RPMI8226 (cell line): ENCODE measurements at places on chromosomes 3 and 15.

DNA sequence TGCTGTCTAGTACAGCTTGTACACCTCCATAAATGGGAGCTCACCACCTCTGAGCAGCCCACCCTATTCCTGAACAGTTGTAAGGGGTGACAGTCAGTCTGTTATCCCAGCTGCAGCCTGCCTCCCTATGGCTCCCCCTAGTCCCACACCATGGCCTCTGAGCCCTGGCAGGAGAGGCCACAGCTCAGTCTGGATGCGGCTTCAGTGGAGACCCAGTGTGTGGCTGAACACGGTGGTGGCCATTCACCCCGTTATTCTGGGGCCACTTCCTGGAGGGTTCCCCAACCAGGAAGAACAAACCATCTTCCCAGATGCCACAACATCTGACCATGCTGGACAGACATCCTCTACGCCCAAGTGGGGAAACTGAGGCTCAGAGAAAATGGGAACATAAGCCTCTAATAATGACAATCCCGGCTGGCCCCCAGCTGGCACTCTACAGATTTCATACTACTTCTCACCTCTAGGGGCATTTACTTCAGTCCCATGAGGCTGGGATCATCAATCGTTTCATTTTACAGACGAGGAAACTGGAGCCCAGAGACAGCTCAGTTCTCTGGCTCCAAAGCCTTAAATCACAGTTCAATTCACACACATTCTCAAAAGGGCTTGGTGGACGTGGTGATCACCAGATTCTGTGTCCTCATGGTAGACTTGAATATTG, 9.2 kb upstream of the GRIP2 start:
- peak; percentile 58 for DNase-seq

DNA sequence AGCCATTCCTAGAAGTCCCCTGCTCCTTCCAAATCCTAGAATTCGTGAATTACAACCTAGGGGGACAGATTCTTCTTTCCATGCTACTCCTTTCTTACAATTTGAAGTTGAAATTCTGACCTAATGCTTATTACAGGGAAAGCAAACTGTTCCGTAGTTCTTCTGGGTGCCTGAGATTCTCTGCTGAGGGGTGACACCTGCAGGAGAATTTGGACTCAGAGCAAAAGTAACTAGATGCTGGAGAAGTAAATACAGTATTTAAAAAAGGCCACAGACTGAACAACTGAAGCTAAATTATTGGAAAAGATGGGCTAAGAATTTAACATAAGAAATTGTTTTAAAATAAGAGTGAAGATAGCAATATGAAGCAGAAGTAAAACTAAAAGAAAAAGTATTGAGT, 37.9 kb downstream of the ACAD9 start:
- DNase-seq: no peak

- DNase-seq: no peak
Measured at GRCh38 chr3:43882976-43883680, 192.4 kb downstream of the ABHD5 start.

DNA sequence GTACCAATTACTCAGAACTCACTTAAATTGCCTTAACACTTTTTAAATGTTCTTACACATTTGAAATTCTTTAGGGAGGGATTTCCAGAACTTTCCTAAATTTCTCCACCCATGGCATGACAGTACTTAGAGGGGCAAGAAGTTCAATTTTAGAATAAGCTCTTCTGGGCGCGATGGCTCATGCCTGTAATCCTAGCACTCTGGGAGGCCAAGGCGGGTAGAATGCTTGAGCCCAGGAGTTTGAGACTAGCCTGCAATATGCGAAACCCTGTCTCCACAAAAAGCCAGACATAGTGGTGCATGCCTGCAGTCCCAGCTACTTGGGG, 10.6 kb downstream of the FAM131A start:
- DNase-seq: no peak

- DNase-seq: no peak
Measured at GRCh38 chr3:84008623-84009022, 950.2 kb upstream of the CADM2 start.

DNA sequence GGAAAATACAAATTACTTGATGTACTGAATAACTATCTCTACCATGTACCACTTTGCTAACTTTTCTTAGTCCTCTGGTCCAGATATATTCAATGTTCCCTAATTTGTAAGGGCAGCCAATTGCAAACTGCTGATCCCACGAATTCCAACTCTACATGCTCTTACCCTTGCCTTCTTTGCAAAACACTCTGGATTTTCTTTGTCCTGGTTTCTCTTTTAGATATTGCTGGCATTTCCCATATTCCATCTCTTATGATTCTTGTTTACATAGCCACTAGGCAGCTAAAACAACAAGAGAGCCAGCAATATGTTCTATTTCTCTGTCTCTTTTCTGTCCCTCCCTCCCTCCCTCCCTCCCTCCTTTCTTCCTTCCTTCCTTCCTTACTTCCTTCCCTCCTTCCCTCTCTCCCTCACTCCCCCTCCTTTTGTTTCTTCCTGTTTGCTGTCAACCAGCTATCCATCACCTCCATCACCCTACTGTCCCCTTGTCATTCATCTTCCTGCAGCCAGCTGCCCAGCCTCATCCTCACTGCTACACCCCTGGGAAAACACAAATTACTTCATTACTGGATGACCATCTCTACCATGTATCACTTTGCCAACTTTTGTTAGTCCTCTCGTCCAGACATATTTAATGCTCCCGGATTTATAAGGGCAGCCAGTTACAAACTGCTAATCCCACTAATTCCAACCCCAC, 33.8 kb downstream of the SETMAR start:
- DNase-seq: no peak

DNA sequence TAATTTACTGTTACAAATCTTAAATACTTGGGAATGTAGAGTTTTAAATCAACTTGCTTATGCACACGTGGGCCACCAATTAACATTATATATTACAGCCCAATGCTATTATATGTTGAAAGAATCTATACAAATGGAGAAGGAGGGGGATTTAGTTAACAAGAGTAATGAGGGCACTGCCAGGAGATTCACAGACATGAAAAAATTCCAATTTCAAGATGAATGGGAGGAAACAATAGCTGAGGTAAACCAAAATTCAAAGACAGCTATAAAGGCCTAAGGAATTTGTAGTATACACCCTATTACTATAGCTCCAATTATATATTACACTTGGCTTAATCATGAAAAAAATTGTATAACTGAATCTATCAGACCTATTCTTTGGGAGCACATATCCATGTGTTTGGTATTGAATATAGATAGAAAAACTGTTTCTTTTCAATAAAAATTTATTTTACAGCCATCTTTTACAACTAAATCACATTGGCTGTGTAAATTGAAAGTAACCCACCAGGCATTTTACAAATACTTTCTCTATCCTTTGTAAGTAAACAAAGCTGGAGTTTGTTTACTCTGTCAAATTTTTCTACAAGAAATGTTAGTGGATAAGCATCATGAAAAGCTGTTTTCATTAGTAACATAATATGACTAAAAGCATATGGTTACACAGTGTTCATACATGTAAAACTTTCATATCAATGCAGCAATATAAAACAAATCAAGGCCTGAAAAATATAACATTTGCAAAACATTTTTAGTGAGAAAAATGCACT, 1045.8 kb downstream of the ROBO1 start:
- no peak for DNase-seq

DNA sequence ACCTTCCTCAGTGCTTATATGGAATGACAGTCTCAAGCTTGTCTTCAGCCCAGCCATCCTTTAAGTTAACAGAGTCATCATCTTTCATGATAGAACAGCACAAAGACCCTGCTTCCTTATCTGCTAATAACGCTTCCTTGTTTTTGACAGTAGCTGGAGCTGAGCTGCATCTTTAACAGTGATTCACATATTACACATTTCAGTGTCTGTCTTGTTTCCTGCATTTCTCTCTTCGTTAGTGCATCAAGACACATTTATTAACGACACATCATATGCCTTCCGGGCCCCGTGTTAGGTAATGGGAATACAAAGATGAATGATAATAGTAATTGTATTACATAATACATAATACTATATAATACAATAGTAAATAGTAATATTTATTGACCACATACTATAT, 30.2 kb upstream of the GREM1 start:
- DNase-seq: no peak

DNA sequence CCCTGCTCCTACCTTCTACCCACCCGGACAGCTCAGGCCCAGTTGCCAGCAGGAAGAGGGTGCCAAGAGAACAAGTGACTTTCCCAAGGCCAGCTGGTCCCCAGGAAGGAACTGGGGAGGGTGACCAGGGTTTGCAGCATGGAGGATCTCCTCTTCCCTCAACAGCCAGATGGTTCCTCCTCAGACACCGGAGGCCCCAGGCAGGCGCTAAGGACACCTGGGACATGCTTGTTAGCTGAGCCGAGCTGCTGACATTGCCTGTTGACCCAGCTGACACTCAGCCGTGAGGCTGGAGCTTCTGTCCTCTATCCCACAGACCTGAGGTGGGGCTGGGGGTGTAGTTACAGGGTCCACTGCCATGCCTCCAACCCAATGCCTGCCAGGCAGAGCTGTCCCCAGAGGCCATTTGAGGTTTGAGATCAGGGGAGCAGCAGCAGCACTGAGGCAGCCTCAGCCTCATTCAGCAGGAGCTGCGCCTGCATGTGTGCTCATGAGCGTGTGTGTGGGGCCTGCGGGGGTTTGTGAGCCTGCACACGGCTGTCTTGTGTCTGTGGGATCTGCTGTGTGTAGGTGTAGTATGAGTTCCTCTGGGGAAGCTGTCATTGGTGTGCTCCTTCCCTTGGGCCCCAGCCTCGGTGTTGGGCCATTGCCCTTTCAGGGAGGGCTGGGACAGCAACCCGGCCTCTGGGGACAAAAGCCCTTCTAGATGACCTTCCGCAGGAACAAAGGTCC, 7.1 kb downstream of the CPLX3 start:
- DNase-seq: peak; percentile 51

GRCh38 chr3:192958219-192958872, 40.7 kb upstream of the MB21D2 start:
- DNase-seq: no peak

DNA sequence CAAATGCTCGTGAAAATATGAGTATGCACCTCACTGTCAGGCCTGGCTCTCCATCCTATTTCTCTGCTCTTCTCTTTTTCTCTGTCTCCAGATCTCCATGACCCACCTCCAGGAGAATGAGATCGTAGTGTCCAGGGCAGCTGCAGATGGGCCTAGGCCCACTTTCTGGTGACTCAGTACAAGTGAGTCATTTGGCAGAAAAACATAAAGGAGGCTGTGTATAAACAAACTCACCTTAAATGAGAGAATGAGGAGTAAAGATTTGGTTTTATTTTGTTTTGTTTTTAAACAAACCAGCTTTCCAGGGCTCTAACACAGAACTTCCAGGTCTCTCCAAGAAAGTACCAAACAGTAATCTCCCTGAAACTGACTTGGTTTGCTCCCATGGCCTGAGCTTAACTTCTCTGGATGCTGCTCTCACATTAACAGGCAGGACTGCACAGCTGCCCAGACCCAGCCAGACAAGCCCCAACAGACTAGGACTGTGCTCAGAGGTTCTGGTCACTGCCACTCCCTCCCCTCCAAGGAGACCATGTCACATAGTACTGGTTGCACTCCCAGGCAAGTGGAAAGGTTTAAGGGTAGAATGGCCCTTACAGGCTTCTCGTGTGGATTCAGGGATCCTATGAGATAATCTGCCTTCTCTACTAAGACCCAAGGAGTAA, 1.5 kb upstream of the HEG1 start:
- DNase-seq: no peak

DNA sequence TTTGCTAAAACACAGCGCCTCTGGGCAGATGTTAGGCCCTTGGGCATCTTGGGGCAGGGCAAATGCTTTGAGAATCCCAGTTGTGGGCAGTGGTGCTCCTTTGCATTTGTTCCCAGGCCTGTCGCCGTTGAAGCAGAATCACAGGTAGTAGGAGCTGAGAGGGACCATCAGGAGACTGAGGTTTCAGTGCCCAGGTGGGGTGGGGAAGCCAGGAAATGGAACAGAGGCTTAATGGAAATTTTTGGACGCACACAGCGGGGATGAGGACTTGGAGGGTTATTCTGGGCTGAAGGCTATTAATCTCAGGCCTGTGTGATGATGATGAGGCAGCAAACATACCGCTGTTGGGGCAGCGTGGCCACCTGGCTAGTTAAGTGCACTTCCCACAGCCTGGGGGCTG, 99.5 kb downstream of the SV2B start:
- no peak for DNase-seq

GRCh38 chr3:16181361-16181760, 6.9 kb downstream of the GALNT15 start:
- no peak for DNase-seq

DNA sequence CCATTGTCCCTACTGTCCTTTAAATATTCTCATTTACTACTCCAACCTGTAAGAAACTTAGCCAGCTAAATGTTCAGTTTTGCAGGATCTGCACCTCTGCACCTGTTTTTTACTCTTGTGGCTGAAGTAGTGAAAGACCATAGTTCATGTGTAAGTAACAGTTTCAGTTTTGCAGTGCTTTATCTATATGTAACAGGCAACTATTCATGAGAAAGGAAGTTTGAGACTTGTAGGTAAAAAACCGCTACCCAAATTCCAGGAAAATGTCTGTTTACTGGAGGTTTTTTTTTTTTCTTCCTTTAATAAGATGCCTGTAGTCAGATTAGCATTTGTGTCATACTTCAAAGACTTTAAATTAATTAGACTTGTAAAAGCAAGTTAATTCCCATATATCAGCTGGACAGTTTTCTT, 25.4 kb upstream of the MBNL1 start:
- peak; percentile 90 for DNase-seq

- DNase-seq: no peak
Measured at GRCh38 chr3:4471907-4472306, 4.8 kb upstream of the SUMF1 start.

GRCh38 chr3:156174229-156174847, 54.0 kb downstream of the KCNAB1 start:
- no peak for DNase-seq
